ENCODE measurements at places on chromosomes 3 and 15.
A peak's percentile ranks its signal among the peaks of the same experiment; 100 is the strongest.

GRCh38 chr3:36282766-36283165, 97.5 kb upstream of the STAC start:
- no peak for DNase-seq

DNA sequence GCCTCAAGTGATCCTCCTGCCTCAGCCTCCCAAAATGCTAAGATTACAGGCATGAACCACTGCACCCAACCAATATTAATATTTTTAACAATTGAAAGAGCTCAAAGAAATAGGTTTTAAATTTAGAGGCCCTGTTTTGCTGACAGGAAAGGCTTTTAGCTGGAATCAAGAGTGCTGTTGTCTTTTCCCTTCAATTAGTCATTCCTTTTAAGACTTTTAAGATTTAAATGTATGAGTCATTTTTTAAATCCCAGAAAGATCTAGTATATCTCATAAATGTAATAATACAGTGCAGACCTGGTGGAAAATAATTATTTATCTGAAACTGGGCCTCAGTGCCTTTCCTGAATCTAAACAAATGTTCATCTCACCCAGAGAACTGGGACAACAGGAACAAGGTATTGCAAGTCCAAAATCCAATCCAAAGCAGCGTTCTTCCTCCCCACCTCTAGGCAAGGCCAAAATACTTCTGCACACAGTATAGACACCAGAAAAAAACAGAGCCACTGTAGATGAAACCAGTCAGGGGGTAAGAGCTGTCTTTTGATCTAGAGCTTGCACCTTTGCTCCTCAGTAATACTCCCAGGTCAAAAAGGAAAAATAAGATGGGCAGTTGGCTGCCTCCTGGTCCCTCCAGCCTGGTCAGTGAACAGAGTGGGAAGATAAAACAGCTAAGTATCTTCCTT, 14.4 kb downstream of the AGTR1 start:
- DNase-seq = peak; percentile 45

DNA sequence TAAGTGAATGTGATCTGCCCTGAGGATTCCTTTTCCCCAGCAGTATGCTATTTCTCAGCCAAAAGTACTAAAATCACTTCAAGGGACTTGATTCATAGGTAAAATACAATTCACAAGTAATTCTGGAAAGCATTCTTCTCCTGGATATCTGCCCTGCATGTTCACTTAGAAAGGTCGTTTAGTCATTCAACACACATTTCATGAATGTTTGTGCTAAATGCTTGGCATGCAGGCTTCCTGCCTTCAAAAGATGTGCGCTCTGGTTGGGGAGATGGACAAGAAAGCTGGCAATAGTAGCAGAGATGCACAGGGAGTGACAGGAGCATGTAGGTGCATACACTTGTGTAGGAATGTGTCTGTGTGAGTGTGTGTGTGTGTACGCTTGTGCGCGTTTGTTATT, 360.7 kb downstream of the PTPRG start:
- DNase-seq = peak; percentile 16

- no peak for DNase-seq
Observed at GRCh38 chr3:139157161-139157932, 112.7 kb upstream of the PRR23C start.

DNA sequence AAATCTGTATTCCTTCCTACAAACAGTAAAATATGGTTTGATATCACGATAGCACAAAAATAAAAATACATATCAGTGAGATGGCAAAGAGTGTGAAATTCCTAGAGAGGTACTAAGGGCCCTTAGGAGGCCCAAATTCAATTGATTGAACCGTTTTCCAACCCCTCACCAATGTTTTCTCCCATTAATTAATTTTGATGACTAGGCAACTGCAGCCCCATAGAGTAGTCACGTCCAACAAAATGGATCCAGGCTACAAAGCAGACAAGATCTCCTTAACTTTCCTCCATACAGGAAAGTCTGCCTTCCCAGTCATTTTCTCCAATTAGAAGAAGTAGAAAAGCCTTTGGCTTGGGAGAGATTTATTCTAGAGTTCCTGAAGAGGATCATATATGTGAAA, 193.9 kb downstream of the PLOD2 start:
- no peak for DNase-seq

DNA sequence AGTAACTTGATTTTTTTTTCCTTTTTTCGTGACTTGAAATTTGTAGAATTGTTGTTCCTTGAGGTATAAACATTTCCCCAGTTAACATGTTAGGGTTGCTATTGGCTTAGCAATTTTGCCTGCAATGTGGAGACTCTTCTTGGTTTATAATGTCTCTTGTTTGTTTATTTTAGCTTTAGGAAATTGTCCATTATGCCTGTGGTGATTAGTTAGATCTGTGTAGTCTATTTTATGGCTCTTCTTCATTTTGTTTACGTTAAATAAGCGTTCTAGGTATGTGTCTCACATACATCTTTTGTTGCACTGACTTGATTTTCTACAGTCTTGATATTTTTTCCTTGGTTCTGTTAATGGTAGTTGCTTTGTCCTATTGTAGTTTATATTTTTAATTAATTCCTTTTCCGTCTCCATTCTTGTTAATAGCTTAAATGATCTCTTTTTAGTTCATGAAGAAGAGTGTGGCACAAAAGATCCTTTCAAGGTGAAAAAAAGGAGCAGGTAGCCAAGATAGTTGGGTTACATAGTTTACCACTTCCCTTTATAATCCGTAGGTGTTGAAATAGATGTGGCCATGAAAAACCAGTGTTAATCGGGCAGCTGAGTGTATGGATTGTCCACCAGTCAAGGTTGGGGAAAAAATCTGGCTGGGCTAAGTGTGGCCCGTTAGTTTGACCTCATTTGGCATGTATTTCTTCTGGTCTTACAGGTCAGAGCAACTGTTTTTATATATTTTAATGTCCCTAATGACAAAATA, 12.1 kb downstream of the IQGAP1 start:
- no peak for DNase-seq

GRCh38 chr3:191568206-191568605, 107.2 kb downstream of the PYDC2 start:
- DNase-seq = no peak

- DNase-seq = no peak
Observed at GRCh38 chr3:98555025-98555379, 23.2 kb downstream of the GPR15 start.

GRCh38 chr3:128222796-128223385, 69.6 kb downstream of the EEFSEC start:
- peak; percentile 6 for DNase-seq

GRCh38 chr3:44861412-44862225, at the start of gene TMEM42:
Gene TMEM42 (plus strand): TSS chr3:44861912. CDS start chr3:44861925, 13 bp downstream.
- DNase-seq = peak; percentile 90

- no peak for DNase-seq
Observed at GRCh38 chr15:25134546-25134945, 179.8 kb downstream of the SNRPN start.

- peak; percentile 59 for DNase-seq
Observed at GRCh38 chr3:133926736-133927539, 31.3 kb upstream of the RAB6B start.

- no peak for DNase-seq
Observed at GRCh38 chr15:78716651-78717050, 75.6 kb upstream of the CHRNB4 start.

DNA sequence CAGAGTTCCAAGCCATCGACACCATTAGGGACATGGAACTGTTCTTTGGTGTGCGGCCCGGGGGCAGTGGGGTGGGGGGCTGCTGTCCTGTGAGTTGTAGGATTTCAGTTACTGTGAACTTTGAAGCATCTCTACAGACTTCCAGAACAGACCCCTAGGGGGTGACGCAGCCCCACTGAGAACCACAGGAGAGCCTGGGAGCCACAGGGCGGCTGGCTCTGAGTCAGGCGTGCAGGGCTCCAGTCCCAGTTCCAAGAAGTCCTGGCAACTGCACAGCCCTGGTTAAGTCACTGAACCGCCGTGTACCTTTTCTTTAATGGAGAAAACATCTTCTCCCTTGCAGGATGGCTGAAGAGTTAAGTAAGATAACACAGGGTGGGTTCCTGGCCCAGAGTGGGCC, 23.5 kb upstream of the LRTM1 start:
- peak; percentile 93 for DNase-seq

- DNase-seq = no peak
Observed at GRCh38 chr3:197787412-197787811, 3.6 kb upstream of the LRCH3 start.

DNA sequence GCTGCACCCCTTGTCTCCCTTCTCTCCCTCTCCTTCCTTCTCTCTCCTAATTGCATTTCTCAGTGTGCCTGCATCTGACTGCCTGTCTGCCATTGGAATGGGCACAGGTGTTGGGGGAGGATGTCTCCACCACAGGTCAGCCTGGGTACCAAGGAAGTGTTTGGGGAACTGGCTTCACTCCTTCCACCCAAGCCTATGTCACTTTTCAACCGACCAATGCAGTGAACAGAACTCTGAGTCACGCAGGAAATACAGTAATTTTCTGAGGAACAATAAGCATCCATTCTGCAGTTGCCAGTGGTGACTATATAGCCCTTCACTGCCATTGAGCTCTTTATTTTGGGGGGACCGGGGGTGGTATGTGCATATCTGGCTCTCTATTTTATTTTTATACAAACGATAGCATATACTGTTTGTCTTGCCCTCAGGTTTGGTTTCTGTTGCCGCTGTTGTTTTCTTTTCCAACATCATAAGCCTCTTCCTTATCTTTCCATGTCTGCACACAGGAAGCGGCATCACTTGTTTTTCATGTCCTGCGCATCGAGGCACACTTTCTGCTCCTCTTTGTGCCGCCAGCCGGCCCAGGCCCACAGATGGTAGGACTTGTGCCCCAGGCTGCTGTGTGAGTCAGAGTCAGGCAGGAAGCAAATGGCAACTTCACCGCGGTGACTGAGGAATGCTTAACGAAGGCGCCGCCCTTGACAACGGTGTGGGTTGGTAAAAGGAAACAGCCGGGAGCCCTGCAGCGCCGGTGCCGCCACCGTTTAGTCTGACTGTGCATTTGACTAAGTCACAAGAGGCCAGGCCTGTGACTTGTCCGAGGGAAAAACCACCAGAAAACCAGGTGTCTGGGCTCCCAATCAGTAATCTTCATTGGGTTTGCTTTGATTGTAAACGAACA, 21.1 kb upstream of the CDCP1 start:
- peak; percentile 93 for DNase-seq

GRCh38 chr3:124685481-124685880, 44.8 kb upstream of the UMPS start:
- no peak for DNase-seq

DNA sequence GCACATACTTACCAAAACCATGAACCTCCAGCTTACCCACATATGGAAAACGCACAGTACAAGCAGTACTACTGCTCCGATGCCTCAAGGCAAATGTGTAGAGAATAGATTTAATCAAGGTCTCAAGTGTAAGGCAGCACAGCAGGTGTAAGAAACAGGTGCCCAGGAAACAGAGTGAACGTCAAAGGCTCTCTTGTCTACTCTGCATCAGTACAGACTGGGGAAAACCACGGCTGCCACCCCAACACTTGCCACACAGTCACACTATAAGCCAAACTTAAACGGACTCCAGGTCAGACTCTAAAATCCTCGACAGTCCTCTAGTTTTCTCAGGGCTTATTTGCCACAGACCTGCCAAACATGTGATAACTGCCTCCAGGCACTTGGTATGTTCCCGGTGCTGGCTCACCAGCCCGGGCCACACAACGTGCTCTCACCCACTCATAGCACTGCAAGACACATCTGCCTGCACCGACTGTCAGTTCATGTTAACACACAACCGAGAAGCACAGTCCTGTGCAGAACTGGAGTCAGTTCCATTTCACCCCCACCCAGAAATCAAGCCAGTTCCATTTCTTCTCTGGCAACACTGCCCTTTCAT, 30.6 kb downstream of the ABCC5 start:
- no peak for DNase-seq

DNA sequence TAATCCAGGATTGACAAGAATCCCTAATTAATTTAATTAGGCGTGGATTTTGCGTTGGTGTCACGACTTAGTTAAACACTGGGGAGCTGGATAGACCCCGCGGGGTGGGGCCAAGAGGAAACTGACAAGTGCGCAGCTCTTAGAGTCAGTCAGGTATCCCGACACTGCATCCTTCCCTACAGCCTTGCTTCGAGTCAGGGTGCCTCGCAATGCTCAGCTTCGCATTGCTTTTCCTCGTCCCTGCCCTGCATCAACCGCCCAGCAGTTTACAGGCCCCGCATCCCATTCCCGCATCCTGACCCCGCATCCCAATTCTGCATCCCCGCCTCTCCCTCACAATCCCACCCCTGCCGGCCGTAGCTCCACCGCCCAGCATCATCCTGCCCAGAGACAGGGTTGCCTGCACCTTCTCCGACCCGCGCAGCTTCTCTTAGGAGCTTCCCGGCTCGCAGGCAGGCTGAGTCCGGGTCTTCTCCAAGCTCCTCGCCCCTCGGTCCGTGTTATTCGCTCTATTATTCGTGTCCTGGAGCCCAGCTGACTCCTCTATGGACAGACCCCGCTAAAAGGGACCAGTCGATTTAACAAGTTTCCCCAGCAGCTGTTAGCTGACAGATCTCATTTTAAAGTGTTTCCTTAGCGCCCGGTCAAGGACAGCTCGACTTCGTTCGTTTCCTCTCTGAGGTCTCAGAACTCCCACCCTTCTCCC, 699 bp upstream of the SHOX2 start:
- peak; percentile 33 for DNase-seq

DNA sequence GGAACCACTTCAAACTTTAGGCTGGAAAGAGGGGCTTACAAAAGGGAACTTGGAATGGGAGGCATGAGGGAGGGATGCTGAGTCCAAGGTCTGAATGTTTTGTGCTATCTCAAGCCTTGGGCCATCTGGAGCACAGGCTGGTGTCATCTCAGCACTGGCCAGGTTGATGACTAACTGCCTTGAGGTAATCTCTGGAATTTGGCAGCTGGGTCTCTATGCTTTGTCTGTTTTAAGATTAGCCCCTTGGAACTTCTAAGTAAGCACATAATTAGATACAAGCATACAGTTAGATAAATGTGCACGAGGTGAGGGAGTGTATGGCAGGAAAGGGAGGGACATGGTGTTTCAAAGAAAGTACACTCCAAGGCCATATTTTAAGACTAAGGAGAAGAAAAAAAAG, 252.4 kb upstream of the CCDC54 start:
- DNase-seq = peak; percentile 81

- DNase-seq = peak; percentile 83
Observed at GRCh38 chr15:69758810-69759790, 306.5 kb downstream of the RPLP1 start.

- no peak for DNase-seq
Observed at GRCh38 chr3:89171687-89172545, 64.5 kb downstream of the EPHA3 start.

GRCh38 chr3:138670407-138670806, 61.8 kb downstream of the FAIM start:
- DNase-seq = no peak

- no peak for DNase-seq
Observed at GRCh38 chr3:52217409-52217805, 8.0 kb downstream of the TLR9 start.

DNA sequence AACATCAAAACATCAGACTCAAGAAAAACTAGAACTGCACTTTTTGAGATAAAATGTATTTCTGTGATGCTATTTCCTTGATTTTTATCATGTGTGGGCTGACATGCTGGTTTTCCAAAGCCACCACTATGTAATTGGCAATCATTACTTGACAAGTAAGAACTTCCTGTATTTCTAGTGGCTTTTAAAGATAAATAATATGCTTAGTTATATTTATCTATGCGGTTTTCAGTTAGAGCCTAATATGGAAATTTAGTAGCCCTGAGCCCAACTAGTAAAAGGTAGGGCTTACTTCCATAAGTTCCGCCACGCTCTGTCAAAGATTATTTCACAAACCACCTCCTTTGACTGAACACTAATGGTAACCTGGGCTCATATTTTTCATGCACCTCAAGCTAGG, 91.6 kb downstream of the PPARG start:
- no peak for DNase-seq
